ENCODE measurements at places on chromosomes 4 and X. TPM values are rescaled to one million over a fixed set of nuclear protein-coding genes. Genes with fewer than 3 reads are reported as not detected.

DNA sequence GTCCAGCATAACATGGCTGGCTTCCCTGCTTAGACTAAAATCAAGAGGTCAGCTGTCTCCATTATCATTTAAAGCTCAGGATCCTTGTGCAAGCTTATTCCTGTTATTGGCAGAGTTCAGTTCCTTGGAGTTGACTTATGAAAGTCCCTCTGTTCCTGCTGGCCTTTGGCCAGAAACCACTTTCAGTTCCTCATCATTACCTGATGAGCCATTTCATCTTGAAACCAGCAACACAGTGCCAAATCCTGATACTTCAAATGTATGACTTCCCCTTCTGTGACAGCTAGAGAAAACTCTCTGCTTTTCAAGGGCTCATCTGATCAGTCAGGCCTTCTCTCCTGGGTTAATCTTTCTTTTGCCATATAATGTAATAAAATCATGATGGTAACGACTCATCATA is 110.6 kb upstream of the FSTL5 start:
- H3K4me1 ChIP-seq: no peaks in the 10 kb centered on the region
- H3K27ac ChIP-seq: no peak overlapping the region
- no peak overlapping the region for H3K4me3 ChIP-seq
- no peaks in the 10 kb centered on the region for H3K27me3 ChIP-seq
- no peak for DNase-seq

GRCh38 chr4:145217349-145217748 is 37.0 kb upstream of the OTUD4 start:
- H3K4me1 ChIP-seq: no peaks in the 10 kb centered on the region
- no peak overlapping the region for H3K4me3 ChIP-seq
- H3K27me3 ChIP-seq: no peaks in the 10 kb centered on the region
- no peak overlapping the region for H3K27ac ChIP-seq
- DNase-seq: no peak

- no peak overlapping the region for H3K4me3 ChIP-seq
- no peak for DNase-seq
- H3K36me3 ChIP-seq: no peaks in the 10 kb centered on the region
- no peak overlapping the region for H3K27ac ChIP-seq
Observed at GRCh38 chrX:41036668-41037326, 48.4 kb upstream of the USP9X start.

DNA sequence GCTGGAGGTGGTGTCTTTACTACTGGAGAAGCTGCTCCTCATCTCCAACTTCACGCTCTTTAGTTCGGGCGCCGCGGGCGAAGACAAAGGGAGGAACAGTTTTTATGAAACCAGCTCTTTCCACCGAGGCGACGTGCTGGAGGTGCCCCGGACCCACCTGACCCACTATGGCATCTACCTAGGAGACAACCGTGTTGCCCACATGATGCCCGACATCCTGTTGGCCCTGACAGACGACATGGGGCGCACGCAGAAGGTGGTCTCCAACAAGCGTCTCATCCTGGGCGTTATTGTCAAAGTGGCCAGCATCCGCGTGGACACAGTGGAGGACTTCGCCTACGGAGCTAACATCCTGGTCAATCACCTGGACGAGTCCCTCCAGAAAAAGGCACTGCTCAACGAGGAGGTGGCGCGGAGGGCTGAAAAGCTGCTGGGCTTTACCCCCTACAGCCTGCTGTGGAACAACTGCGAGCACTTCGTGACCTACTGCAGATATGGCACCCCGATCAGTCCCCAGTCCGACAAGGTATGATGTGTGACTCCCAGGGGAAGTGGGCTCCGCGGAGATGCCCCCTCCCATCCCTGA is 634 bp downstream of the LRAT start:
- H3K4me3 ChIP-seq: peak overlapping the region; percentile 26
- DNase-seq: no peak
- no peaks in the 10 kb centered on the region for H3K36me3 ChIP-seq
- H3K27ac ChIP-seq: no peak overlapping the region
- peaks cover 18% of the 10 kb centered on the region for H3K4me1 ChIP-seq

DNA sequence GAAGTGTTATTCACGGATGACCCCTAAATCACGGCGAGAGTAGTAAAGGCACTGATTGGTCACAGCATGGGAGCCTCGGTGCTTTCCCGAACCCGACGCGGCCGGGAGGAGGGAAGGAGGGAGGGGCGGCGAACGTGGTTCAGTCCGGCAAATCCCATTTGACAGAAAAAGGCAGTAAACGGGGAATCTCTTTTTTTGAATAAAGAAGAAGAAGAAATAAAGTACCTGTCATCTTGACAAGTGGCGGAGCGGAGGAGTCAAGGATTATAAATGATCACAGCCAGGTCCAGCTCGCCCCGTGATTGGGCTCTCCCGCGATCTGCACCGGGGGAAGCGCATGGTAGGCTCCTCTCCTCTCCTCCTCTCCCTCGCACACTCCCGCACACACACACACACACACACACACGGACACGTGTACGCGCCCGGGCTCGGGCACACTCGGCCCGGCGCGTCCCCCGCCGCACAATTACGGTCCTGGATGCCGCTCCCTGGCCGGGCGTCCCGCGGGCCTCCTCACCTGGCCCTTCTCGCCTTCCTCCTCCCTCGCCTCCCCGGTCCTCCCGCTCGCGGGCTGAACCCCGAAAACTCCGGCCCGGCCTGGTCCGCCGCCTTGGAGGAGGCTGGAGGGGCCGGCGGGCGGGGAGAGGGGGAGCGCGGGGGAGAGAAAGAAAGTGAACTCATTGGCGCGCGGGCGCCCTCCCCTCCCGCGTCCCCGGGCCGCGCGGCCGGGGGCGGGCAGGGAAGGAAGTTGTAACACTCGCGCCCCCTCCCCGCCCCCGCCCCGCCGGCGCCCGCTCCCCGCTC is 99.2 kb upstream of the TENM3 start:
- DNase-seq: no peak
- no peaks in the 10 kb centered on the region for H3K36me3 ChIP-seq
- no peak overlapping the region for H3K4me3 ChIP-seq
- H3K27ac ChIP-seq: no peak overlapping the region
- no peaks in the 10 kb centered on the region for H3K27me3 ChIP-seq

The COX18 gene
- total RNA-seq: 14.4 TPM

The FAT4 gene
- total RNA-seq: not detected

The PIM2 gene
- 117 TPM for total RNA-seq

The EVC2 gene
- 3.2 TPM for total RNA-seq

The NKX3-2 gene
- total RNA-seq: not detected

Measured in CD4-positive, alpha-beta memory T cell (primary cell).